ENCODE measurements at places on chromosomes 16 and 17.

- no peak for DNase-seq
These were observed 842 bp upstream of the CALB2 start for GRCh38 chr16:71357681-71358080.

DNA sequence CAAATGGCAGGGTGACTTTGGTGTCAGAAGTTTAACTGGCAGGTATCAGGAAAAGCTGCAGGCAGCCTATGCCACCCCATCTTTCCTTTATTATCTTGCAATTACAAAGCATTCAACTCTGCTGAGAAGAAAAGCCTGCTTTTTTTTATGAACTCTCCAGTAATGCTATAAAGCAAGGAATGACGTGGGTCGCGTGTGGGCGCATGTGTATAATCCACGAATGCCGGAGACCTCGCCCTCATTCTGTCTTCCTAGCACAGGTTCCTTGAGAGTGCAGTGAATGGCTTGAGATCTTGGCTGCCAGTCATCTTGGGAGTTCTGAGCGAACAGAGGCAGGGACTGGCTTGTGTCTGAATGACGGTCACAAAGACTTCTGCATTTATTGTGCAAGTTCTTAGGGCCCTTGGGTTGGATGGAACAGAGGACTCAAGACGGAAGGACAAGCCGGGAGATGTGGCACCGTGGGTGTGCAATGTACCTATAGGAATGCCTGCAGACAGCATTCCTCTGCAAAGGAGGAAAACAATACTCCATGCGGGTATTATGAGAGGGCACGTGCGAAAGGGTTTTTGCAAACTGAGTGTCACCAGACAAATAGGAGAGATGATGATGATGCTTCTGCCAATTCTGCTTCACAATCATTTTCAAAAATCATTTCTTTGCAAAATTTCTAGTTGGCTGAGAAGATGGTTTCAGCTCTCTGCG is 96.1 kb upstream of the ELAC2 start:
- DNase-seq: no peak

DNA sequence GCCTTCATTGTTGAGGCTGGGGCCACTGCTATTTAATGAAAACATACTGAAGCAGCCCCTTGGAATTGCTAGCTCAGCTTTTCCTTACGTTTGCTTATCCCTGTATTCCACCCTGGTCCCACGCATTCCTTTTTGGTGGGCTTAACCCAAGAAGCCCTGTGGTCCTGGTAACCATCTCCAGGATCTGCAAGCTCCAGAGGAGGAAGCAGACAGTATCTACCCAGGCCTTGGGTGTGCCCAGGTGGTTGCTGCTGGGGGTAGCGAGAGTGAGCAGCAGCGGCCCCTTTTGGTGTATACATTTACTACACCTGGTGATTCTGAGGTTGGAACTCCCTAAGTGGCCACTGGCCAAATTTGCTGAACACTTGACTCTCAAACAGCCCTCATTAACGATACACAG is 97.7 kb downstream of the CBLN1 start:
- no peak for DNase-seq

GRCh38 chr17:75808549-75808904 is 23.9 kb downstream of the UNK start:
- no peak for DNase-seq

- DNase-seq: no peak
These were observed 50.8 kb upstream of the MYH10 start for GRCh38 chr17:8681170-8681949.

GRCh38 chr17:19933221-19933620 is 44.4 kb downstream of the AKAP10 start:
- DNase-seq: no peak

DNA sequence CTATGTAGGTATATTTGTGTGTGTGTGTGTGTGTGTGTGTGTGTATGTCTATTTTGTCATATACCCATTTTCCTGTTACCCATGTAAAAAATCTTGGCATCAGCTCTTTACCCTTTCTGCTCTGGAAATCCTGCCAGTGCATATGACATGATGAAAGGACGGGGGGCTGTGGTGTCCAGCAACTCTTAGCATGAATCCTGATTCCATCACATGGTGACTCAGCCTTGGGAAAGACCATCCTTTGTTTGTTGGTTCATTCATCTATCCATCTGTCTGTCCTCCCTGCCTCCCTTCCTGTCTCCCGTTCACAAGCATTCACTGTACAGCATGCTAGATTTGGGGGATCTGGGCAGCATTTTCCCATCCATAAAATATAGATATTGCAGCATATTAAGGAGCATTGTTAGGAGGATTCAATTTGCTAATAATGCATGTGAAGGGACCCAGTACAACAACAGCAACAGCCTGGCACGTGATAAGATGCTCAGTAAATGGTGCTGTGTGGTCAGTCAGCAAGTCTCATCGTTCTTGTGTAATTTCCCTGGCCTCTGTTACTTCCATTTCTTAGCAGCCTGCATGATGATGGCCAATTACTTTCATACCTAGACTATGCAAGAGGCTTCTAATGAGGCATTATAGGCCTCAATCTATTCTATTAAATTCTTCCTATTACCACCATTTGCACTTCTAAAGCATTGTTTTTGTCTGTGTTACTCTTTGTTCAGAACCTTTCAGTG is 191.0 kb downstream of the PRKCA start:
- no peak for DNase-seq

DNA sequence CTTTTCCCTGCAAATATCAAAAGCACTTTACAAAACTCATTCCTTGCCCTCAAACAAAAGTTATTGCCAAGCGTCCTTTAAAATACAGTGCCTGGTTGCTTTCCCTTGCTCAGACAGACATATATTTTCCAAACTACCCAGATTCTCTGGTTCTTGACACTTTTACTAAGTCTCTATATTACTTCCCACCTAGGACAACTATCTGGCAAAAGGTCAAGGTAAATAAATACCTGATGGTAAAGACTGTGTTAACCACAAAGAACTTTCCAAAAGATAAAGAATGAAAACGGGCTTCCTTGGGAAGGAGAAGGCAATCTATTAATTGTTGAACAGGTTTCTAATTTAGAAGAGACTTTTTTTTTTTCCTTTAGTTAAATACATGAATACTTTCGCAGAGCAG is 1.9 kb downstream of the HS3ST3A1 start:
- no peak for DNase-seq

DNA sequence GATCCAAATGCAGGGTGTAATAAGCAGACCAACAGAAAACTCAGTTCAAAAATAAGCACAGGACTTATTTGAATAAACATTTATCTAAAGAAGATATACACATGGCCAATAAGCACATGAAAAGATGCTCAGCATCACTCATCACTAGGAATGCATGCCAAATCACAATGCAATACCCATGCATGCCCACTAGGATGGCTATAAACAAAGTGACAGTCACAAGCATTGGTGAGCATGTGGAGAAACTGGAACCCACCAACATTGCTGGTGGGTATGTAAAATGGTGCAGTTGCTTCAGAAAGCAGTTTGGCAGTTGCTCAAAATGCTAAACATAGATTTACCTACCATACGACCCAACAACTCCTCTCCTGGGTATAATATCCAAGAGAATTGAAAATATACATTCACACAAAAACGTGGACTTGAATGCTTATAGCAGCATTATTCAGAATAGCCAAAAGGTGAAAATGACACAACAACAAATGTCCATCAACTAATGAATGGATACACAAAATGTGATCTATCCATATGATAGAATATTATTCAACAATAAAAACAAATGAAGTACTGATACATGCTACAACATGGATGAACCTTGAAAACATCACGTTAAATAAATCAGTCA is 20.1 kb downstream of the UBE2O start:
- no peak for DNase-seq

GRCh38 chr17:65698381-65699061 is 137.1 kb upstream of the AXIN2 start:
- no peak for DNase-seq

DNA sequence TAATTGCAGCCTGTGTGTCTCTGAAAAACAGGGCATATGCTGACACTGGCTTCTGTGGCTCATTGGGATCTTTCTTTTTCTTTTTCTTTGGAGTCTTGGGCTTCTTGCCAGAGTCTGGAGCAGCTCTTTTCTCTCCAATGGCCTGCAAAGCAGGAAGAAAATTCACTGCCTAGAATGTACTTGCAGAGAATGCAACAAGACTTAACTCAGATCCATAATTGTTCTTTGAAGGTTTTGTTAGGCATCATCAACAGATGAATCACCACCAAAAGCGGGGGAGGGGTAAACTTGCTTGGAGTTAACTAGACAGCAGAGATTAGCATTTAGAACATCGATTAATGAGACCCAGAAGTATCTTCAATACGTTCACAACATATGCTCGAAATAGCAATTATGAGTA is 100.9 kb downstream of the TOX3 start:
- no peak for DNase-seq

- DNase-seq: no peak
These were observed 17.7 kb upstream of the PHAF1 start for GRCh38 chr16:67091906-67092566.

DNA sequence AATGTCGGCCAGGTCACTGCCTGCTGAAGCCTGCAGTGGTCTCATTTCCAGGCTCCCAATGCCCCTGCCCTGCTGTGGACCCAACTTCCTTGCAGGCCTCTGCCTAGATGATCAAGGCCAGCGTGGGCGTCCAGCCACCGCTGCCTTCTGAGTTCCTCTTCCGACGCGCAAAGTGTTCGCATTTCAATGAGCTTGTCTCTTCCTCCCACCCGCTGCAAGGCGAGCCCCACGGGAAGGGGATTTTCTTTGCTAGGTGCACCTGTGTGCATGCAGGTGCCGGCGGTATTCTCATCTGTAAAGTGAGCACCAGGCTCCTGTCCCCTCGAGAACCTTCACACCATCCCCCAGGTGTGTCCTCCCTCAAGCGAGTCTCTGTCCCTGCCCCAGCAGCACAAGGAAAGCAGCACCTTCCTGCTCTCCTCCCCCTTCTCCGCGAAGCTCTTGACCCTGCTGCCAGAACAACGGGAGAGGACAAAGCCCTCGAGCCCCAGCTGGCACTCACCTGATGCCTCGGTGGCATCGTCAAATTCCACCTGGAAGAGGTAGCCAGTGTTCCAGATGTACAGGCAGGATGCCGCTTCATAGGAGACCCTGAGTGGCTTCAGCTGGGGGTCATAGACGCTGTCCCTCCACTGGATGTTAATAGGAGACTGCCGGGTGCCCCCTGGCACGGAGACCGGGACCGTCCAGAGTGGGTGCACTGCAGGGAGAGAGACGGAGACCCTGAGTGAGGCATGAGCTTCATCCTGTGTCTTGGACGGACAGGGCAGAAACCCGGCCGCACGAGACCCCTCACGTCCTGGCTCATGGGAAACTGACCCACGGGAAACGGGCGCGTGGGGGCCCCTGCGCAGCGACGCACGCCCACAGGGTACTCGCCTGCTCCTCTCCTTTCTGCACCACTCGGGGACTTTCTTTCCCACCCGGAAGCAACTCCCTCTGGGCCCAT is 9.8 kb downstream of the CA5A start:
- DNase-seq: no peak

GRCh38 chr16:57028086-57028485 is 38.7 kb downstream of the NLRC5 start:
- DNase-seq: no peak

- DNase-seq: no peak
These were observed 16.6 kb downstream of the MYH3 start for GRCh38 chr17:10640475-10640874.

- no peak for DNase-seq
These were observed 60.6 kb downstream of the SCNN1B start for GRCh38 chr16:23362460-23363317.

DNA sequence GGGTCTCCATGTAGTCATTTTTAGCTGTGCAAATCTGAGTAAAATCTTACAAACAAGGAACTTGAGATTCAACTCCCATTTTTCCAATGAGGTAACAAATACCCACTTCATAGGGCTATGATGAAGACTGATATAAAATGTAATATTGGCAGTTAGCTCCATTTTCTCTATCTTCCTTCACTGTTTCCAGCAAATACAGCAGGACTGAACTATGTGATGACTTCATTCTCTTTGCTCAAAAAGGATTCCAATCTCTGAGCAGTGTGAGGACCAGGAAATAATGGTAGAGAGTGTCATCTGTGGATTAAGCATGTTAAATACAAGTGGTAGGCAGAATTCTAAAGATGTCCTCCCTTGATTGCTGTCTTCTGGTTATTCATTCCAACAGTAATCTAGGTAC is 18.3 kb downstream of the RND2 start:
- DNase-seq: no peak

DNA sequence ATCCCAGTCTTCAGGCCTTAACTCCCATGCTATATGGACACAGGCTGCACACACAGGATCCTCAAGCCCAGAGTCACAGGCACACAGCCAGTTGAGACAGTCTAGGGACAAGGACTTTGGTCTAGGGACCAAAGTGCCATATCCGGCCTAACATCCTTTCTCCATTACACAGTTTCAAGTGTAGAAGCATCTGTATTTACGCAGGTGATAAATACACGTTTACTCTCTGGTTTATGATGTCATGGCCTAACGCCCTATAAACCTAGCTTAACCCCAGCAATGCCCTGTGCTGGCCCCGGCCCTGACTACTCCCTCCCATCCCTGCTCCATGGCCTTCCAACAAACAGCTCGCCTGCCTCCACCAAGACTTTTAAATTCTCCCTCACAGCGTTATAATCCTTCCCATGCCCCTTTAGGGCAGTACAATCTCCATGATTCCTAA is 17.1 kb downstream of the CUEDC1 start:
- DNase-seq: no peak

GRCh38 chr17:81254955-81255717 is 16.0 kb downstream of the NDUFAF8 start:
- DNase-seq: no peak

DNA sequence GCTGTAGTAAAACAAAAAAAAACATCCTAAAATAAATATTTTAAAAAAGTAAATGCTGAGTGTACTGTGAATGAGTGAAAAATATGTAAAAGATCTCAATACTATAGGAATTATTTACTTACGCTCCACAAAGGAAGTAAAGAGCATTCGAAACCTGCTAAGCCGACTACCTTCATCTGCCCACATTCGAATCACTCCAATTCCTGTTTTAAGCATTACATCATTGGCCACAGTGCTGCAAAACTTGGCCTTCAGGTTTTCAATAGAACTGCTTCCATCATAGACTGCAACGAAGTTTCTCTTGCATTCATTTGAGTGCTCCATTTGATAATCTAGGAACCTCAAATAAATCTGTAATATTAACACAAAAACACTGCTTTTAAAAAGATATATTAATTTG is 34.4 kb downstream of the NETO2 start:
- DNase-seq: no peak

GRCh38 chr17:29165800-29166506 is 14.2 kb downstream of the MYO18A start:
- DNase-seq: no peak

- DNase-seq: no peak
These were observed 546.1 kb downstream of the MAF start for GRCh38 chr16:79054211-79054984.

- no peak for DNase-seq
These were observed 14.3 kb downstream of the PIEZO1 start for GRCh38 chr16:88770461-88771293.

GRCh38 chr17:76398523-76399174 is 14.2 kb downstream of the SPHK1 start:
- DNase-seq: no peak

GRCh38 chr16:66386629-66387622 is 20.4 kb downstream of the CDH5 start:
- DNase-seq: no peak

GRCh38 chr16:69055008-69055407 is 50.4 kb upstream of the HAS3 start:
- no peak for DNase-seq

- DNase-seq: no peak
These were observed 61.3 kb downstream of the GRIN2A start for GRCh38 chr16:10120953-10121352.

Data from stimulated activated CD8-positive, alpha-beta memory T cell treated with anti-CD3 and anti-CD28 coated beads, Interleukin-7, amount 100 ng/mL, for 24 hours (primary cell).